EL (cell line): ENCODE measurements at places on chromosomes 7 and 10.

DNA sequence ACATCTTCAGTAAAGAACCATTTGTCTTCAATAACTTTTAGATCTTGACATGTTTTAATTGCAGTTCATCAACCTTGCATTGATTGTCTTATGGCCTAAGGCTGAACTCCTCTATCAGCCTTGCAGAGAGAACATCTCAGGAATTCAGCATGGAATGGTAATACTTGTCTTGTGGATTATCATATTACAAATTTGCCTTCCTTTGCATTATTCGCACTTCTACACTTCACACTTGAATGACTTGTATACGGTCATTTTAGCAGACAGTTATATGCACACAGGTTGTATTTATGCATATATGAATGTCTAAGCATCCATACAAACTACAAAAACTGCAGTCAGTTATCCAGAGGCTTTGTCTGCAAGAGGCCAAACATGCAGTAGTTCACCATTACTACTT, 31.7 kb downstream of the GPR85 start:
- DNase-seq = no peak

DNA sequence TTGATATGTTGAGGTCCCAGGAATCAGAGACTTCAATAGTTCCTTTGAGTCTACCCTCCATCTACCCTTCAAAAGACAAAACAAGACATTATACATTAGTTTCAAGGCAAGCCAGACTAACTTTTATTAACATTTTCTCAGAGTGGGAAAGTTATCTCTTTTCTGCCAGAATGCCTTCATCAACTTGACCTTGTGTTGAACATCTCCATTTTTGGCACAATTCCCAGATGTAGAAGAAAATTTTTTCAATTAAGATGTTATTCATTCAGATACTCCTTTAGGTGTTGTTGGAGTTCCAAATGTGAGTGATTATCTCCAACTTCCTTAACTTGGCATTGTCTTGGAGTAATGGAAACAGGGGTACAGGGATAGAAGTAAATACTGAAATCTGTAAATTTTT, 59.1 kb downstream of the NRF1 start:
- DNase-seq = no peak

- DNase-seq = no peak
Observed at GRCh38 chr7:94250124-94250523, 144.6 kb upstream of the COL1A2 start.

GRCh38 chr10:88115968-88116367, 252.5 kb downstream of the PTEN start:
- peak; percentile 68 for DNase-seq

- no peak for DNase-seq
Observed at GRCh38 chr10:29205787-29206186, 83.1 kb upstream of the LYZL1 start.

- DNase-seq = peak; percentile 40
Observed at GRCh38 chr10:43735907-43736306, 87.2 kb upstream of the ZNF32 start.

- DNase-seq = peak; percentile 69
Observed at GRCh38 chr7:74269757-74270277, 15.6 kb upstream of the RFC2 start.

GRCh38 chr10:104546336-104546735, 94.8 kb upstream of the SORCS3 start:
- DNase-seq = no peak

DNA sequence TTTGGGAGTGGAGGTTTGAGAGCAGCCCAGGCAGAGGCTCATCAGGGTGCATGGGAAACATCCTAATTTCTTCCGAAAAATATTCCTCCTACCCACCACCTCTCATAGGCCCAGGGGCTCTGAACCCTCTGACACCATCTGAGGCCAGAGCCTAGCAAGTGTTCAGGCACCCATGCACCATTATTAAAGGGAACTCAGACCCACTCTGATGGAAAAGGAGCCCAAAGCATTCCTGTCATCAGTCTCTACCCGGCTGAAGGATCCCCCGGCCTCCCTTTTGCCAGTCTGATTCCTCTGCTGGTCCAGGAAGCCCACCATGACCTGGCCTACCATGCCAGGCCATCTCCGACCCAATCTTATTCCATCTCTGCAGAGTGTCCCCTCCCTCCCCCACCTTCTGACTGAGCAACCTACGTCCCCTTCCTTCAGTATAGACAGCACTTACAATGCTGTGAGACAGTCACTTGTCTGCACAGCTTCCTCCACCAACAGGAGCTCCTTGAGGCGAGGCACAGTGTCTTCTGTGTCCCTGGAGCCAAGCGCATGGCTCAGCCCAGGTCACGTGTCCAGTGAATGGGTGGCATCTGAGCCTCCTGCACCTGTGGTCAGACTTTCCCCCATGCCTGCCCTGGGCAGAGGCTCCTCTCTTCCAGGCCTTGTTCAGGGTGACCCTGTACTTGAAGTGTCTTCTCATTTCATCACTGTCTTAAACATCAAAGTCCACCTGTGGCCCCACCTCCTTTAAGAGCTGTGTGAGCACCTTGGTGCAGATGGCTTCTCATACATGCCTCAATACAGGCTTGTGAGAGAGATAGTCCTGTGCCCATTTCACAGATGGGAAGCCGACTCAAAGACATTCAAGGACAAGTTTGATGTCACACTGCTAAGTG, 889 bp upstream of the GPR15LG start:
- no peak for DNase-seq

- no peak for DNase-seq
Observed at GRCh38 chr7:142437741-142438140, 179.9 kb upstream of the PRSS58 start.

DNA sequence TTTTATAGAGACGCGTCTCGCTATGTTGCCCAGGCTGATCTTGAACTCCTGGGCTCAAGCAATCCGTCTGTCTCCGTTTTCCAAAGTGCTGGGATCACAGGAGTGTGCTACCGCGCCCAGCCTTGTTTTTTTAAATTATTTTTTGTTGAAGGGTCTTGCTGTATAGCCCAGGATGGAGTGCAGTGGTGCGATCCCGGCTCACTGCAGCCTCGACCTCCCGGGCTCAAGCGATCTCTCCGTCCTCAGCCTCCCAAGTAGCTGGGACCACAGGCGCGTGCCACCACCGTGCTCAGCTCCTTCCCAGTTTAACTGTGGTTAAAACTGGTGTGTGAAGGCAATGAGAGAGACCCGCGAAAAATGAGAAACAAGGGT, 11.0 kb upstream of the HNRNPF start:
- DNase-seq = no peak

DNA sequence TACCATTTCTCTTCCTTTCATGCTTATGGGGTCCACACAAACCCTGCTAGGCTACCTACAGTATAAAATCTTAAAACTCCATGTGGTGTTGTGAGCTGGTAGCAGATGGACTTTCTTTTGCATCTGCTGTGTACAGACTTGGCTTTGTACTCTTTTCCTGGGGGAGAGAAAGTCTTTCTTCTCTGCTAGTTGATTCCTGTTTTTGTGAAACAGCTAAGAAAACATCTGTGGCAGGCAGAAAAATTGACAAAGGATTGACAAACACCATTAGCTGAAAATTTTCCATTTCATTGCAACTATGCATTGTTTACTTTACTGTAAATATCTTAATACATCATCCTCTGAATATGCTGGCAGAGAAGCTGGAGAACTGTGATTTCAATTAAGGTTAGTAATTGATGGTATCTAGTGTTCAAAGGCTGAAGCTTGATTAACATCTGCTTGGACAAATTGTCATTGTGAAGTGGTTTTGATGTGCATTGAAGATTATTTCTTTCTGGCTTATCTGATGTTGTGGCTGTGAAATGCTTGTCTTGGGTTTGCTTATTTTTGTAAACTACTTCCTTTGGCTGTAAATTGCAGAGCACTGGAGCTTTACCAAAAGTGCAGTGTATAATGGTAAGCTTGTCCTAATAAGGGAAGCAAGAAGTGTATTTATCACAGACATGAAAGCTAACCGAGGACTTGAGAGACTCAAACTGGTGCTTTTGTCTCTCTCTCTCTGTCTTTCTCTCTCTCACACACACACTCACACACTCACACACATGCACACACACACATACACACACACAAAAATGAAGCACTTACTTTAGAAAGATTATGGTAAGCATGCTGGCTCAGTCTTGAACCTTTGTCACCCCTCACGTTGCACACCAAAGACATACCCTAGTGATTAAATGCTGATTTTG, at the start of gene FOXP2:
TSS of gene FOXP2 (plus strand) at position 660 of the 908 bp plus-strand sequence. CDS start 11,697 bp downstream, outside the sequence.
- no peak for DNase-seq

DNA sequence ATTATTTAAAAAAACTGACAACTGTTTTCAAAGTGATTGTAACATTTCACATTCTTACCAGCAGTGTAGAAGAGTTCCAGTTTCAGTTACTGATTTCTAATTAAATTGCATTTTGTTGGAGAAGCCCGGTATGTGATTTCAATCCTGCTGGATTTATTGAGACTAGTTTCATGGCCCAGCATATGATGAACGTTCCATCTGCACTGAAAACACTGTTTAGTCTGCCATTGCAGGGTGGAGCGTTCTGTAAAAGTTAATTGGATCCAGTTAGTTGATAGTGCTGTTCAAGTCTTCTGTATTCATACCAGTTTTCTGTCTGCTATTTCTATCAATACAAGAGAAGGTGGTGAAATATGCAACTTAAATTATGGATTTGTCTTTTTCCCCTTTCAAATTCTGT, 37.3 kb upstream of the CCNY start:
- no peak for DNase-seq
